Esophagus squamous epithelium (tissue), 5 donors: ENCODE measurements at places on chromosomes 2 and 18. TPM values are rescaled to one million over a fixed set of nuclear protein-coding genes. Genes with fewer than 3 reads are reported as not detected.

The CELF4 gene
- total RNA-seq, result not detected

The GALNT14 gene
- total RNA-seq, result 29.0 TPM

The NMUR1 gene
- total RNA-seq, result 1.5 TPM

The POTEC gene
- total RNA-seq, result not detected

The IL36G gene
- total RNA-seq, result not detected
